ENCODE measurements at places on chromosomes 7 and 10. TPM values are rescaled to one million over a fixed set of nuclear protein-coding genes. Genes with fewer than 3 reads are reported as not detected.
A peak's percentile ranks its signal among the peaks of the same experiment; 100 is the strongest.

The TMEM176A gene
- total RNA-seq, result not detected

GRCh38 chr7:64839910-64840309 lies 45.7 kb downstream of the ZNF138 start:
- H3K36me3 ChIP-seq, result peaks cover 10% of the 10 kb centered on the region
- H3K4me3 ChIP-seq, result no peak overlapping the region
- DNase-seq, result no peak
- H3K27ac ChIP-seq, result no peak overlapping the region
- no peaks in the 10 kb centered on the region for H3K27me3 ChIP-seq

DNA sequence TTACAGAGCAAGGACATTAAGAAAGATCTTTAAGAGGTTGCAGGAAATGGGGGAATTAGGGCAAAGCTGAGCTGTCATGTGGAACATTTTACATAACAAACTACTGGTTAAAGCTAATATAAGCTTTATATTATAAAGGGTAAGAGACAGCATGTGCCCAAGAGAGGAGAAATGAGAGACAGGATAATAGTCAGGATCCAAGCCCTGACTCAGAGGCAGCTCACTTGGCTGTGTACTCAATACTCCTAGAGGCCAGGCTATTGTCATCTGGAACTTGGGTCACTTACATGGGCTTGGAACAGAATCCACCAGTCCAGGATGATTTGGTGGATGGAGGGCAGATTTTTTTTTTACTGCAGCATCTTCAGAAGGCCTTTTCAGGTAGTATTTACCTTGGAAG lies 418.6 kb upstream of the ZMIZ1 start:
- no peak overlapping the region for H3K27ac ChIP-seq
- no peak for DNase-seq
- H3K4me3 ChIP-seq, result no peak overlapping the region
- peaks cover 26% of the 10 kb centered on the region for H3K27me3 ChIP-seq

The CHST12 gene
- 51.1 TPM for total RNA-seq

The ZNF32 gene
- 26.0 TPM for total RNA-seq

The MYH16 gene
- not detected for total RNA-seq

The SUPV3L1 gene
- 35.6 TPM for total RNA-seq

DNA sequence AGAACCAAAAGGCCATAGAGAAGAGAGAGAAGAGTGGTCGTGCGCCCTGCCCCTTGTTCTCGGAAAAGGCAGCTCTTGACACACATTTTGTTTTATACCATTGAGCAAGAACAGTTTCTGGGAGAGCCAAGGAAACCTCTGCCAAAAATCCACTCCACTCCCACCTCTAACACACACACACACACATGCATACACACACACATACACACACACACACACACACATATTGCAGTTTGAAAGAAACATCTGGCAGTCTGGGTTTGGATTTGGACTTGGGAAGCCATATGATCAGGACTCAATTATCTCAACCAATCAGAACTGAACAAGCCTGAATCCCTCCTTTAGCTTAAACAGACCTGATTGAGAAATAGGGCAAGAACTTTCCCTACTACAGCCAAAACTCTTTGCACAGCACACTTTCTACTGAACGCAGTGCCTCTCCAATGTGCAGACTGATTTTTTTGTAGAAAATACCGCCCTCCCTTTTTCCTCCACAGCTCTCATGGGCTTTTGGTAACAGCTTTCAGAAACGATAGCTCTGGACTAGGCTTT lies 484.0 kb upstream of the ZWINT start:
- no peak for DNase-seq
- no peak overlapping the region for H3K27ac ChIP-seq
- H3K4me3 ChIP-seq, result no peak overlapping the region
- H3K4me1 ChIP-seq, result no peaks in the 10 kb centered on the region
- no peaks in the 10 kb centered on the region for H3K36me3 ChIP-seq
- H3K27me3 ChIP-seq, result no peaks in the 10 kb centered on the region

DNA sequence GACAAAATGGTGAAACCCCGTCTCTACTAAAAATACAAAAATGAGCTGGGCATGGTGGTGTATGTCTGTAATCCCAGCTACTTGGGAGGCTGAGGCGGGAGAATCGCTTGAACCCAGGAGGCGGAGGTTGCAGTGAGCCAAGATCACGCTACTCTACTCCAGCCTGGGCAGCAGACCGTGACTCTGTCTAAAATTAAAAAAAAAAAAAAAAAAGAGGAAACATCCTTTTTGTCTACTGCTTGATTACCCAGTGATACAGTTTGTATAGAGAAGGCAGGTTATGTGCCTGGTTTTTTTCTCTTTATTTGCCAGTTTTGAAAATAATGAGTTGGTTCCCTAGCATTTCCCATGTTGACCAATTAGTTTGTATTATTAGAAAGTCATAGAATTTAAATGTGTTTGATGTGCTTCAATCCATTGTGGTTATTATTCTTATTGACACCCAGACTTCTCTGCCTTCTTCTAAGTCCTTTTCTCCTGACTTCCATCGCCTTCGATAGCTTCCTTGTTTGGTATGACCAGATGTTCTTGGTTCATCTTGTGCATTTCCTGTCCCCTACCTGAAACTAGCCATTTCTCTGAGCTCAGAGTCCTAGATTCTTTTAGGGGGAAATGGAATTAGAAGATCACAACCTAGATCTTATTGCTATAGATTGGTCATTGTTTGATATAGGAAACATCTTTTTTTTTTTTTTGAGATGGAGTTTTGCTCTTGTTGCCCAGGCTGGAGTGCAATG lies 43.2 kb downstream of the VKORC1L1 start:
- H3K27ac ChIP-seq, result no peak overlapping the region
- no peak for DNase-seq
- H3K36me3 ChIP-seq, result peaks cover 14% of the 10 kb centered on the region
- H3K27me3 ChIP-seq, result no peaks in the 10 kb centered on the region
- H3K4me3 ChIP-seq, result no peak overlapping the region
- peaks cover 3% of the 10 kb centered on the region for H3K4me1 ChIP-seq

The ESYT2 gene
- 93.9 TPM for total RNA-seq

The FEZF1 gene
- total RNA-seq, result not detected

GRCh38 chr7:23196306-23196705 lies 14.5 kb downstream of the NUP42 start:
- H3K4me1 ChIP-seq, result no peaks in the 10 kb centered on the region
- peaks cover 22% of the 10 kb centered on the region for H3K36me3 ChIP-seq
- H3K27me3 ChIP-seq, result no peaks in the 10 kb centered on the region
- no peak overlapping the region for H3K27ac ChIP-seq

DNA sequence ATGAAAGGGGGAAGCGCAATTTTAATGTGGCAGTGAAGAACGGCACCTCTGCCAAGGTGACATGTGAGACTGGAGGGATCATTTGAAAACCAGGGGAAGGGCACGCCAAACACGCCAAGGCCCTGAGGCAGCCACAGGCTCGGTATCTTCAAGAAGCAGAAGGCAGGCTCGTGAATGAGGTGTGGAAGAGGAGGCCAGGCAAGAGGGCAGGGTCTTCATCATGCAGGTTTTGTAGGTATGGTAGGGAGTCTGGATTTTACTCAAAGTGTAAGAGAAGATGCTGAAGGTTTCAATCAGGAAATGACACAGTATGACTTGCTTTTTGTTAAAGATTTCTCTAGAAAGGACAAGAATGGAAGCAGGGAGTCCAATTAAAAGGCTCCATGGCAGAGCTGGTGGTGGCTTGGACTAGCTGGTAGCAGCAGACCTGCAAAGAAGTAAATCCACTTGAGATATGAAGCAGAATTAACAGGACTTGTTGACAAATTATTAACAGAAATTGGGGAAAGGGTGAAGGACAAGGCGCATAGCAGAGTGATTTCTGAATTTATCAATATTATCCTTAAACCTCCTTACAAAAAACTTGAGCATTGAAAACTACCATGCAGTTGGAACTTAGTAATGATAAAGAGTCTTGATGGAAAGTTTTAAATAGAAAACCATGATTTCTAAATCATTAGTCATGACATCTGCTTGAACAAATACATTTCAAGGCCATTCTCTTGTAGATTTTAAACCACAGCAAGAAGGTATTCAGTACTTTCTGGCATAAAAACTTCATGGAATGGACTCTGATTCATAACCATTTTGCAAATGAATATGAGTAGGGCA lies 70.4 kb downstream of the COA1 start:
- DNase-seq, result no peak
- peaks cover 50% of the 10 kb centered on the region for H3K36me3 ChIP-seq
- H3K4me1 ChIP-seq, result peaks cover 38% of the 10 kb centered on the region
- H3K4me3 ChIP-seq, result peak overlapping the region; percentile 52

DNA sequence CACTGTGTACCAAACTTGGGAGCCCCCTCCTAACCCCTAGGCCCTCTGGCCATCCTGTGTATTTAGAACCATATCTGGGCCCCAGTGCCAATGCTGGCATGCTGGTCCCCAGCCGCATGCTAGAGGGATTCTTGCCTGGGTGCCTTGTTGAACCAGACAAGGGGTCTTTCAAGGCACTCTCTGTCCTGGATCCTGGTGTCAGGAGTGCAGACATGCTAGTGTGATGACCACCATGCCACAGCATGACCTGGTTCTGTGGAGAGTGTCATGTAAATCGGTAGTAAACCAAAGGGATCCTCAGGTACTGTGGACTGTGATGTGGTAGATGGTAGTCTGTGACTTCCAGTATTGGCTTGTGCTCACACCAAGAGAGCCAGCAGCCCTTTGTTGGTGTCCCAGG lies 222.2 kb upstream of the PODXL start:
- DNase-seq, result no peak
- H3K27me3 ChIP-seq, result peaks cover 13% of the 10 kb centered on the region
- H3K4me1 ChIP-seq, result no peaks in the 10 kb centered on the region
- H3K27ac ChIP-seq, result no peak overlapping the region
- H3K36me3 ChIP-seq, result no peaks in the 10 kb centered on the region
- H3K4me3 ChIP-seq, result no peak overlapping the region

- H3K27me3 ChIP-seq, result no peaks in the 10 kb centered on the region
- DNase-seq, result no peak
- H3K4me1 ChIP-seq, result no peaks in the 10 kb centered on the region
These were observed 45.2 kb upstream of the SEMA3D start for GRCh38 chr7:85232068-85232467.

- peaks cover 4% of the 10 kb centered on the region for H3K36me3 ChIP-seq
- H3K27me3 ChIP-seq, result peaks cover 15% of the 10 kb centered on the region
- peaks cover 28% of the 10 kb centered on the region for H3K4me1 ChIP-seq
- peak; percentile 39 for DNase-seq
- peak overlapping the region; percentile 55 for H3K4me3 ChIP-seq
These were observed 351.2 kb upstream of the AKR1E2 start for GRCh38 chr10:4474829-4475228.

GRCh38 chr10:11036424-11037011 lies 18.8 kb downstream of the CELF2 start:
- H3K4me1 ChIP-seq, result peaks cover 2% of the 10 kb centered on the region
- H3K4me3 ChIP-seq, result no peak overlapping the region
- no peaks in the 10 kb centered on the region for H3K36me3 ChIP-seq
- DNase-seq, result no peak

DNA sequence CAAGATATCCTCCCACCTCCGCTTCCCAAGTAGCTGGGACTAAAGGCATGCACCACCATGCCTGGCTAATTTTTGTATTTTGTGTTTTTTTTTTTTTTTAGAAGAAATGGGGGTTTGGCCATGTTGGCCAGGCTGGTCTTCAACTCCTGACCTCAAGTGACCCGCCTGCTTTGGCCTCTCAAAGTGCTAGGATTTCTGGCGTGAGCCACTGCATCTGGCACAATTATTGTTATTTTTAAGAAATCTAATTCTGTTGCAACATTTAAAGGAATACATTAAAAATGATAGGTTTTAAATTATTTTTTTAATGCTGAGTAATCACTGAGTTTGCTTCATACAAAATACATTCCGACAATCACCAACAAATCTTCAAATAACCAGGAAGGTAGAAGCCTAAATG lies 178.1 kb upstream of the SEMA3E start:
- H3K4me1 ChIP-seq, result no peaks in the 10 kb centered on the region
- no peak overlapping the region for H3K27ac ChIP-seq
- DNase-seq, result no peak
- no peaks in the 10 kb centered on the region for H3K27me3 ChIP-seq
- H3K4me3 ChIP-seq, result no peak overlapping the region

DNA sequence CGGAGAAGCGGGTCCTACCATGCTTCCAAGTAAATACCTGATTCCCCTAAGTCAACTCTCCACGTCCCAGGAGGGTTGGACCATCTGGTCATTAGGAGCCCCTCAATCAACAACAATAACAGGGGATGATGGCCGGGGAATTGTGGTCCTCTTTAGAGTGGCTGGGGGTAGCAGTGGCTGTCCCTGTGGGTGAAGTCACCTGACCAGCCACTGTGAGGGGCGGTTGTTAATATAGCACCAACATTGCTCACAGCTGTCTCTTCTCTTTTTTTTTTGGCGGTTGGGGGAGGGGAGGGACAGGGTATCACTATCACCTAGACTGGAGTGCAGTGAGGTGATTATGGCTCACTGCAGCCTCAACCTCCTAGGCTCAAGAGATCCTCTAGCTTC lies 67.9 kb downstream of the SPDYE5 start:
- no peak overlapping the region for H3K4me3 ChIP-seq
- H3K36me3 ChIP-seq, result peaks cover 9% of the 10 kb centered on the region
- no peak overlapping the region for H3K27ac ChIP-seq
- no peak for DNase-seq

GRCh38 chr10:68795886-68796532 lies 31.3 kb upstream of the STOX1 start:
- DNase-seq, result no peak
- H3K36me3 ChIP-seq, result peaks cover 7% of the 10 kb centered on the region
- H3K4me1 ChIP-seq, result no peaks in the 10 kb centered on the region
- H3K4me3 ChIP-seq, result no peak overlapping the region
- H3K27ac ChIP-seq, result no peak overlapping the region
- no peaks in the 10 kb centered on the region for H3K27me3 ChIP-seq

The CHAT gene
- total RNA-seq, result not detected

The HOXA1 gene
- total RNA-seq, result 1.0 TPM

The ADAM22 gene
- total RNA-seq, result 4.6 TPM

- peaks cover 8% of the 10 kb centered on the region for H3K36me3 ChIP-seq
- no peak overlapping the region for H3K4me3 ChIP-seq
- no peak for DNase-seq
- no peaks in the 10 kb centered on the region for H3K27me3 ChIP-seq
- H3K4me1 ChIP-seq, result peaks cover 19% of the 10 kb centered on the region
These were observed 22.2 kb downstream of the VOPP1 start for GRCh38 chr7:55550010-55550663.

The TMEM26 gene
- total RNA-seq, result not detected

DNA sequence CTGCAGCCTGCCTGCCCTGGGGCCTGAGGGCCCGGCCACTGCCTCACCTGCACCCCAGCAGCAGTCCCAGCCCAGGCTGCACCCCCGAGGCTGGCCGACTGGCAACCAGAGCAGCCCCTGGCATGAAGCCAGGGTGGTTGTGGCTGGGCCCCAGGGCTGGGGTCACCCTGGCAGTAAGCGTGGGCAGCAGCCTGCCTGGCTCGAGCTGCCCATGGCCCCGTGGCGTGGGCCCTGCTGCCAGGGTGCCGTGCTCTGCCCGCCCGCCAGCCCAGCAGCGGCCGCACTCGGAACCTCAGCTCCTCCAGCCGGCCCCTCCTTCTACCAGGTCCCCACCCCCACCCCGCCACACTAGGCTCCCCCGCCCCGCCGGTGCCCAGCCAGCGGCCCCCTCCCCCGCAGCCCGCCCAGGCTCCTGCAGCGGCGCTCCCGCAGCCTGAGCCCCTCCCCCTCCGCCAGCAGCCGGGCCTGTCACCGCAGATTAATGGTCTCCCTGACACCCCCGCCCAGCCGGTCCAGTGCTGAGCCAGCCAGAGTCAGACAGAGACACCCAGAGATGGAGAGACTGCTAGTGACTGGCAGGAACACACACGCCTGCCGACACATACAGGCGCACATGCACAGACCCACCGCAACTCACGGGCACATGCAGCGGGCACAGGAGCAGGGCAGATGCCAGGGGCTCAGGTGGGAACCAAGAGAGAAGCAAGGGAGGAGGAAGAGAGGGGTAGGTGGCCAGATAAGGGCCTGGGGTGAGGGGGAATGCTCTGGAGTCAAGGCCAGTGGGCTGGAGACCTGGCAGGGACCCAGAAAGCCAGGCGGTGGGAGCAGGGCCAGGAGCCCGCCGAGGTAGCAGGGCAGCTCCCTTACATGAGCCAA lies 22.4 kb downstream of the KCNH2 start:
- no peak for DNase-seq
- no peak overlapping the region for H3K27ac ChIP-seq
- no peak overlapping the region for H3K4me3 ChIP-seq
- H3K4me1 ChIP-seq, result peaks cover 3% of the 10 kb centered on the region
